ENCODE measurements at places on chromosomes 13 and 19.

DNA sequence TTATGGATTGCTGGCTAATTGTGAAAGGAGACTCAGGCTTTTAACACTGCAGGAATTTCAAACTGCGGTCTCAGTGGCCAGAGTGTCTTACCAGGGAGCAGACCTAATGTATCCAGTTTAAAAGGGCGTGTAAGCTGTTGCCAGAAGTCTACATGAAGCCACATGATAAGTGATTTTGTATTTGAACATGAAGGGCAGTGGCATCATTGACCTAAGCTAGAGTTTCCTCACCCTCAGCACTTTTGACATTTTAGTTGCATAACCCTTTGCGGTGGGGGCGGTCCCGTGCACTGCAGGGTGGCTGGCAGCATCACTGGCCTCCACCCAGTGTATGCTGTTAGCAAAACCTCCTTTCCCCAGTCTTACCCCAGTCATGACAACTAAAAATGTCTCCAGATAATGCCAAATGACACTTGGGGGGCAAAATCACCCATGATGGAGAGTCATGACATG, 23.7 kb upstream of the GPR18 start:
- no peak for DNase-seq

- DNase-seq: no peak
Measured at GRCh38 chr19:38425810-38426466, at the start of gene RASGRP4. RASGRP4 (minus strand) TSS chr19:38426219; CDS start chr19:38426091, 128 bp downstream.

DNA sequence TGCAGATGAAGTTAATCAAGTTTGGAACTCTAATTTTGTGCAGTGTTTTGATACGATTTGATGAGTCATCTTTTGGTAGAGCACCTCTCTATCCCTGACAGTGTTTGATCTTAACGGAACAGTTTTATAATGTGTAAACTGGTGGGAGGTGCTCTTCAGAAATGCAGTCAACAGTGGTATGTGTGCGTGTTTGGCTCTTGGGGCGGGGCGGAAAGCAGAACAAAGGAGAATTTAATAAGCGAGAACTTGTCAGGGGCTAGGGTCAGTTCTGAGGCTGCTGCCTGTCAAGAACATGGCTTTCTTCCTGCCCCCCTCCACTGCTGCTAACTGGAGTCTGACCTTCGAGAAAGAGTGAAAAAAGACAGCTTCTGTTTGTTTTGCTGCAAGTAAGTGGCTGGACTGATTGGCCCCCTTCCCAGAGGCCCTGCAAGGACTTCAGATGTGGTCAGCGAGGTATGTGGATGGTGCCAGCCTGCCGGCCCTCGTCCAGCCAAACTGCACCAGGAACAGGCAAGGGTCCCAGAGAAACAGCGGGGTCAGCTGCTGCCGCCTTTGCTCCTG, 40.8 kb downstream of the BBC3 start:
- DNase-seq: peak; percentile 37

DNA sequence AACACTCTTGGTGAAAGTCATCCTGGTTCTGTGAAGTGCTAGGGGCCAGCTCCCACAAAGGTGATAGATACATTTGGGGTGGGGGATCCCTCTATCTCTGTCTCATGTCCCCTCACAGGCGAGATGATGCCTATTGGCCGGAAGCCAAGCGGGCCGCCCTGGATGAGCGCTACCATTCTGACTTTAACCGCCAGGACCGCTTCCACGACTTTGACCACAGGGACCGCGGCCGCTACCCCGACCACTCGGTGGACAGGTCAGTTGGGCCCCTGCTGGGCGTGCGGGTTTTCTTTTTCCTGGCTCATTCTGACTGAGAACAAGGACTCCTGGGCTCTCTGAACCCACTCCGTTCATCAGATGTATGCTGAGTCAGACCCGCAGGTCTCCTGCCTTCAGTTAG, 16.4 kb downstream of the MICOS13 start:
- DNase-seq: no peak

DNA sequence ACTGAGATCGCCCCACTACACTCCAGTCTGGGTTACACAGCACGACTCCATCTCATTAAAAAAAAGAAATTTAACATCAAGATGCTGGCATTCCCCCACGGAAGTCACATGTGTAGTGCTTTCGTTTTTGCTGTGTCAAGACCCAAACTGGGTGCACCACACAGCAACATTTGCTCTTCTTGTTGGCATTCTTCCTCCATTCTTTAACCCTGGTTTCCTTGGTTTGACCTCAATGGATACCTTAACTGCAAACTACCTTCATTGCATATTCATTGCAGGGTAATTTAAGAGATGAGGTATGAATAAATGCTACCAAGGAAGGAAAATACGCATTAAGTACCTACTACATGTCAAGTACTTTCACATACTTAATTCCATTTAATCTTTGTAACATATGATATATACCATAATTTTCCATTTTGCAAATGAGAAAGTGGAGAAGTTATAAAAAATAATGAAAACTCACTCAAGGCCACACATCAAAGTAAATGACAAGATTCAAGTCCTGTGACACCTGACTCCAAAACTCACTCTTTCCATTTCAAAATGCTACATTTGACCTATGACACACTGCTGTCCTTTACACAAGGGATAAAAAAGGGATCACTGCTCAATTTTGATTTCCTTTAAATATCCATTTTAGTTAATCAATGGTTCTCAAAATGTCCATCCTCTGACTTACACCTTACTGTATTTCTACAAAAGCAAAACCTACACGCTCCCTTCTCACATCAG, 59.2 kb downstream of the STK24 start:
- DNase-seq: no peak

GRCh38 chr13:60329221-60329923, 67.6 kb upstream of the TDRD3 start:
- DNase-seq: no peak

GRCh38 chr19:16420336-16420676, 51.5 kb downstream of the EPS15L1 start:
- DNase-seq: no peak

DNA sequence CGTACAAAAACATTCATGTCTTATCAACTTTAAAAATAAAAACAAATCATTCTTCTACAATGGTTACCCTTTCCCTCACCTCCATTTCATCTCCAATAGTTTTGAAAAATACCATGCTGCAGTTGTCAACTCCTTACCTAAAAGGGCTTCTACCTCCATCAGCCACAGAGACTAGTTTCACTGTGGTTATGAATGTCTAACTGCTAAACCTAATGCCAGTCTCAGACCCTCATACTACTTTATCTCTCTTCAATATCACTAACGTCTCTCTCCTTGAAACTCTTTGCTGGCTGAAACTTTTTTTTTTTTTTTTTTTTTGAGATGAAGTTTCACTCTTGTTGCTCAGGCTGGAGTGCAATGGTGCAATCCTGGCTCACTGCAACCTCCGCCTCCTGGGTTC, 27.1 kb downstream of the LNX2 start:
- no peak for DNase-seq

DNA sequence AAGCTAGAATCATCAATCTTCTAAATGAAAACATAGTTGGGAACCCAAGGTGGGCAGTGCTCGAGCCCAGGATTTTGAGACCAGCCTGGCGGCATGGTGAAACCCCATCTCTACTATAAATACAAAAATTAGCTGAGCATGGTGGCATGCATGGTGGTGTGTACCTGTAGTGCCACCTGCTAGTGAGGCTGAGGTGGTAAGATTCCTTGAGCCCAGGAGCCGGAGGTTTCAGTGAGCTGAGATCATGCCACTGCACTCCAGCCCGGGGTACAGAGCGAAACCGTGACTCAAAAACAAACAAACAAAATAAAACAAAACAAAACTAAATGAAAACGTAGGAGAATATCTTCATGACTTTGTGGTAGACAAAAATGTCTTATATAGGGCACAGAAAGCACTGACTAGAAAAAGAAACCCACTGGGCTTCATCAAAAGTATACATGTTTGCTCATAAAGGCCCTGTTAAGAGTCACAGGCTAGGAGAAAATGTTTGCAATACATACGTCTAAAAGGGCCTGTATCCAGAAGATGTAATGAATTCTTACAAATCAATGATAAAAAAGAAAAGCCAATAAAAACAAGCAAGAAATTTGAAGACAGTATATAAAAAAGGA, 353.6 kb downstream of the FGF9 start:
- DNase-seq: no peak

GRCh38 chr13:20174656-20175405, 14.0 kb upstream of the GJA3 start:
- DNase-seq: peak; percentile 38

GRCh38 chr13:95155504-95155903, 145.7 kb downstream of the ABCC4 start:
- DNase-seq: no peak

GRCh38 chr19:49297403-49297802, 27.6 kb downstream of the SLC6A16 start:
- peak; percentile 14 for DNase-seq

DNA sequence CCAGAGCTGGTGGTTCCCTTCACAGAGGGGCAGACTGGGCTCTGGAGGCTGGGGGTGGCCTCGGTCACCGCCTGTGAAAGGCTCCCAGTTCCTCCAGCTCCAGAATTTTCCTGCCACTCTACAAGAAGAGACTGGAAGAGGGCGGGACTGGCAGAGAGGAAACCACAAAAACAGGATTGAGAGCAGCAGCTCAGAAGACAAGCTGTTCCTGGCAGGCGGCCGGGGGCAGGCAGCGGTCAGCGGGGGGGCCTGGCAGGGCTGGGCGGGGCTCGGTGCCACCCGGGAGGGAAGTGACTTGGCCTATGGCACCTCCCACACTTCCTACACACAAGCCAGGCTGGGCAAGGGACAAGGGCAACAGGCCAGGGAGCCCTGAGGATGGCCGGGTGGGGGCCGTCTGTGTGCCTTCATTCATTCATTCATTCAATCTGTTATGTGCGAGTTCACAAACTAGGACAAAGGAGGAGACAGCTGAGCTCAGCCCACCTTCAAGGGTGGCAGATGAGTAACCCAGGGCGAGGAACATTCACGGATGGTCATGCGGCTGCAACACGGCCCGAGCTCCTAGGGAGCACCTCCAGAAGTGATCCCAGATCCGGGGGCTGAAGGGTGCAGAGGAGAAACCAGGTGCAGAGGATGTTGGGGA, 16.9 kb upstream of the BTBD2 start:
- no peak for DNase-seq

DNA sequence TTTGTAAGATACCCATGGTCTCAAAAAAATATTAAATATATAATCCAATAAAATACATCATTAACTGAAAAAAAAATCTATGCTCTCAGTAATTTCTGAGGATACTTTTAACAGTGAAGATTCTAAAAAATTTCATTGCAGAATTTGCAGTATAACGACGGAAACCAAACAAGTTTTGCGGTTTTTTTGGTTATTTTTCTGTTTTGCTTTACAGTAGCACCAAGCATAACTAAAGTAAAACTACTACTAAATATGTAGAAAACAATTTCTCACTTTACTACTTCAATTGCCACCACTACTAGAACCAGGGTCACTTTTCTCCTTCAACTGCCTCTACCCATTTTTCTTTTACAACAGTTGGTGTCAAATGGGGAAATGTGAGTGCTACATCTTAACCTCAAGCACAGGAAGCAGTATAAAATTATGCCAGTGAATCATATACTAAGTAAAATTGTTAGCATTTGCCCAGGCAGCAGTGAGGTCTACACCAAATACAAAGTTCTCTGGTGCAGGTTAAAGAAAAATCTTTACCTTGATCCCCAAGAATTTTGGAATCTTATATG, 24.1 kb downstream of the MICU2 start:
- DNase-seq: no peak

DNA sequence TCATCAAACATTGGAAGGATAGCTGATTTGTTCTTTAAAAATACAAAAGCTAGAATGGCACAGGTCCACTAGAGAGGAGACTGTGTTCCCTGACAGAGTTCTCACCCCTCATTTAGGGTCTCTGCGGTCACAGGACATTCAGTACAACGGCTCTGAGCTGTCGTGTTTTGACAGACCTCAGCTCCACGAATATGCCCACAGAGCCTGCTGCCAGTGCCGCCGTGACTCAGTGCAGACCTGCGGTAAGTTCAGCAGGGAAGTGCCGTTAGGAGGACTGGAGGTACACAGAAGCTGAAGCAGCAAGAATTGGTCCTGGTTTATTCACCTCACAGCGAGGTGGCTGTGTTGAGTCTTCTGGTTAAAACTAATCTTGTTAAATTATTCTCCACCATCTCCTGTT, 90.0 kb downstream of the TNFRSF19 start:
- DNase-seq: no peak

DNA sequence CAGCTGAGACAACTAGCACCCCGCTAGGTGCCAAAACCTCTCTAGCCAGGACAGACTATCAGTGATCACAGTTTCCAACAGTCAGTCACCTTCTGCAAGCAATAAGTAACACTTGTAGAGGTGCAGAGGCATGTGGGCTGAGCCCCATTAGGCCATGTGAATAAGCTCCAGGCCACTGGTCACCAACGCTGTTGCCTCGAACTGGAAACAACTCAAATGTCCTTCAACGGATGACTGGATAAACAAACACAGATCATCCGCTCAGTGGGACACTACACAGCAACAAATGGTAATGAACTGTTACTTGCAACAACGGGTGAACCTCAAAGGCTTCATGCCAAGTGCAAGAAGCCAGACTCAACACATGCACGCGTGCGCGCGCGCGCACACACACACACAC, 27.5 kb upstream of the TMEM160 start:
- DNase-seq: no peak

DNA sequence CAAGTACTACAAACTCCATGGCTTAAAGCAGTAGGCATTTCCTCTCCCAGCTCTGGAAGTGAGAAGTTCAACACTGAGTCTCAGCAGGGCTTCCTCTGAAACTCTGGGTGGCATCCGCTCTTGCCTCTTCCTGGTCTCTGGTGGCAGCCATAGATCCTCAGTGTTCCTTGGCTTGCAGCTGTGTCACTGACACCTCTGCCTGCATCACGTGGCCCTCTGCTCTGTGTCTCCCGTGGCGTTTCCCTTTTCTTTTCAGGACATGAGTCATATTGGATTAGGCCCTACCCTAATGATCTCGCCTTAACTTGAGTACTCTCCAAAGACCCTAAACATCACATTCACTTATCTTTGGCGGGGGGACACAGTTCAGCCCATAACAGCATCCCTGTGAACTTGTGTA, 466.7 kb downstream of the MYO16 start:
- no peak for DNase-seq

DNA sequence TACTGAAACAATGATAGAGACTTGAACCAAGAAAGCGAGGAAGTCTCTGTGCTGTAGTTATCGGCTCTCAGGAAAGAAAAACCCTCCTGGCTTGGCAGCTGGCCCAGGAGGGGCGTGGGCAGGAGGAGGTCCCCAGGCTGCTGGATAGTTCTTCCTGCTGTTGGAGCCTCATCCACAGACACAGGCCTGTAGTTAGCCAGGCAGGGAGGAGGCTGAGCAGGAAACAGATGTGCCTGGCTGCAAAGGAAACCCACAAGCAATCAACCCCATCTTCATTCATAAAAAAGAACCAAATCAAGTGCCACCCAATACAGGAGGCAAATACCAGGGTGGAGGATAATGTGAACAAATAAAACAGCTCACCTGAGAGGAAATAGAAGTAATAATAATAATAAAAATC, 86.2 kb downstream of the IRS2 start:
- no peak for DNase-seq

DNA sequence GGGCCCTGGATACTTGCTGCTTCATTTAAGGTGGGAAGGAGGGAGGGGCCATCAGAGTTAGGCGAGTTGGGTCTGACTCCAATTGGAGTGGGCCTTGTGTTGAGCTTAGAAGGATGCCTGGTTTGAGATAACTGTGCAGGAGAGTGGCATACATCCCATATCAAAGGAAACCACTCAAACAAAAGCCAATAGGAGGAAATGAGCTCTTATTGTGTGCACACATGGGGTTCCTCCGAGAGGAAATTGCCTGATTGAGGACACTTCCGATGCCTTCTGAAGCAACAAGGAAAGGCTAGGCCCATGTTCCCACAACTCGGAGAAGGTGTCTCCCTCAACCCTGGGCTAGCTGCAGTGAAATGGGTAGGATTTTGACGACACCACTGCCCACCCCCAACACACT, 19.6 kb downstream of the MBNL2 start:
- DNase-seq: no peak

Measured in AG04449 (cell line).